ENCODE measurements at places on chromosomes 1 and 21. TPM values are rescaled to one million over a fixed set of nuclear protein-coding genes. Genes with fewer than 3 reads are reported as not detected.

- DNase-seq: no peak
These were observed 259.0 kb upstream of the FOXD3 start for GRCh38 chr1:63063367-63063766.

DNA sequence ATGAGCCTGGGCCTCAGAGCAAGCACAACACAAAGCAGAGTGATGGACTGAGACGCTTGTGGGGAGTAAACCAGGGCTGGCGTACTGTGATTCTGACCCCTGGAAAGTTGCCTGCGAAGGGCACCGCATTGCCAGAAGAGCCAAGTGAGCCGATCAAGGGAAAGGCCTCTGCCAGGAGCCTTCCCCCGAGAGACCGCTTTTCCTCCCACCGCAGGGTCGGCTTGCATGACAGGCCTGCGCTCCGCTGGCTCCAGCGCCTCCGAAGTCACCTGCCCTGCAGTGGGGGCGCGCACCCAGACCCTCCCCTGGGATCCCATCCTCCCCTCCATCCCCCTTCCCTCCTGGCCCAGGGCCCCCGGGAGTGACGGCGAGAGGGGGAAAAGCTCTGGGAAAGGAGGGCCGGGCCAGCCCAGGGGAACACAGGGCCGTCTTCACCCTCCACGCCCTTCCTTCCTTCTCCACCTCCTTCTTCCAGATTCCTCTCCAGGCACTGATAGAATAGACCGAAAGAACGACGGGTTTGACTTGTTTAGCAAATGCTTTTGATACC, 165.0 kb downstream of the TRIM33 start:
- DNase-seq: no peak

- no peak for DNase-seq
These were observed 64.0 kb downstream of the KCNAB2 start for GRCh38 chr1:6109688-6110087.

GRCh38 chr1:216617081-216617875, 106.0 kb downstream of the ESRRG start:
- no peak for DNase-seq

GRCh38 chr1:226653311-226653921, 85.7 kb downstream of the ITPKB start:
- DNase-seq: no peak

DNA sequence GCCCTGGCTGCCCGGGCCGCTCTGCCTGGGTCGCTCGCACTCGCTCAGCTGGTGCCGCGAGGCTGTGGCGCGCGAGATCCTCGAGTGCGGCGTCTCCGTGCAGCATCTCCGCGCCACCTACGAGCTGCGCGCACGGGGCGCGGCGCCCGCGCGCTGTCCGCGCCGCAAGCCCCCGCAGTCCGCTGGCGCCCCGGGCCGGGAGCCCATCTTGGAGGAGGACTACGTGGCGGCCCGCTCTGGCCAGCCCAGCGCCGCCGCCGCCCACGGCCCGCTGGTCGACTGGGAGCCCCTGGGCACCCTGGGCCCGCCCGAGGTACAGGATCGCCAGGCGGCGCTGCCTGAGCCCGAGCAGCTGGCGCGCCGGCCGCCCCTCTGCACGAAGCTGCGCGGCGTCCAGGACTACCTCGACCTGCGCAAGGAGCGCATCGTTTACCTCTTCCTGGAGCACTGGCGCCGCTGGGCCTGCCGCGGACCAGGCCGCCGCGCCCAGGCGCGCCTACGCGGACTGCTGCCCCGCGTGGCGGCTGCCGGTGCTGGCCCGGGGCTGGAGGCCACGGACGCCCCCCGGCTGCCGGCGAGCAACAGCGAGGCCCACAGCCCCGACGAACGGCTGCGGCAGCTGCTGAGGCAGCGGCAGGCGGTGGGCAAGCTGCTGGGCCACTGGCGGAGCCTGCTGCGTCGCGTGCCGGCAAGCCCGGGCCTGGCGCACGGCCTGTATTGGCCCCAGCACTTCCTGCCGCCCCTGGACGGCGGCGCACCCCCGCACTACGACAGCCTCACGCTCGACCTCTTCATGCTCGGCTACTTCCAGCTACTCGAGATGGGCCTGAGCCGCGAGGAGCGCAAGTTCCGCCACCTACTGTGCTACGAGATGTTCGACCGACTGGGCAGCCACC, 10.9 kb downstream of the TNFRSF25 start:
- DNase-seq: no peak

- no peak for DNase-seq
These were observed 23.2 kb downstream of the AVPR1B start for GRCh38 chr1:206094024-206094423.

Gene TRABD2B
- total RNA-seq: 2.4 TPM

Gene NUF2
- total RNA-seq: 0.96 TPM

Gene KRTAP21-2
- total RNA-seq: not detected

Gene HES4
- 40.2 TPM for total RNA-seq

Gene PODN
- 48.9 TPM for total RNA-seq

Gene TNFRSF18
- total RNA-seq: not detected

Gene FCRLB
- not detected for total RNA-seq

Gene TMEM200B
- 14.0 TPM for total RNA-seq
